ENCODE measurements at places on chromosomes 16 and 17.

GRCh38 chr17:31008374-31009041, 37.7 kb downstream of the RNF135 start:
- peak; percentile 57 for DNase-seq

- DNase-seq = no peak
Observed at GRCh38 chr17:27289856-27290255, 4.1 kb upstream of the WSB1 start.

GRCh38 chr17:3885970-3886369, 6.9 kb downstream of the CAMKK1 start:
- DNase-seq = no peak

- peak; percentile 86 for DNase-seq
Observed at GRCh38 chr17:38967290-38967738, at the start of gene FBXO47. Gene FBXO47, minus strand, starts transcription at chr17:38967403. Its CDS starts 4,378 bp downstream, at chr17:38963025.

- DNase-seq = no peak
Observed at GRCh38 chr17:72760368-72760767, 332.1 kb downstream of the SLC39A11 start.

- no peak for DNase-seq
Observed at GRCh38 chr16:67540756-67541155, 12.1 kb downstream of the RIPOR1 start.

Data from CD4-positive, alpha-beta T cell treated with Interleukin-21 for 1 hour (primary cell).